ENCODE measurements at places on chromosomes 2 and 18.

DNA sequence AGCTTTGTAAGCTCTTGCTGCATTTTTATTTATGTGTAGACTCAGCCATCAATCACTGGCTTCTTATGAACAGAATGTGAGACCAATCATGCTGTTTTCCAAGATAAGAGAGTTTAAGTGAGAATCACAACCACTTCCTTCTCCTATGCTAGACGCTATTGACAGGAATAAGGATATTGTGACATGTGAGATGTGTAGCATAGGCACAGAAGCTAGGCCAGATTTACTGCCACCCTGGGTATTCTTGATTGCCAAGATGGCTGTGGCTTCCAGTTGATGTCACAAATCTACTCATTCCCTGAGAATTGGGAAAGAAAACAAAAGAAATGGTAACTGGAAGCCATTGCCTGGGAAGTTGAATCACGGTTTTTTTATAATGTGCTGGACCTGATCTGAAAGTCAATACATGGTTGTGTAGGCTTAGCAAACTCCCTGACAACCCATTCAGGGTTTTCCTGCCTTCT is 49.9 kb downstream of the RAB27B start:
- DNase-seq = peak; percentile 43

- DNase-seq = no peak
Measured at GRCh38 chr2:50865235-50865634, 166.7 kb downstream of the NRXN1 start.

DNA sequence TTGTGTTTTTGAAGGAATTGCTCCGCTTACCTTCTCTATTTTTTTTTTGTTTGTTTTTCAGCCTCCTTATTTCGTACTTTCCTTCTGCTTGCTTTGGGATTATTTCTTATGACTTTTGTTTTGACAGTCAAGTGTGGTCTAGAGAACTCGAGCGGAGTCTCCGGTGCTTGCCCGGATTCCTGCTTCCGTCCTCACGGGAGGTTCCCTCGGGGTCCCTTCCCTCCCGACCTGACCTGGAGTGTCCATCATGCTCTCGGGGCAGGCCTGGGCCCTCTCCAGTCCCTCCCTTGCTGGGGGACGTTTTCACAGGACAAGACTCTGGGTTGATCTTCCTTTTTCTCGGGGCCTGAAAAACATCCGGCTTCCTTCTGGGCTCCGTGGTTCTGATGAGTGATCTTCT is 45.9 kb downstream of the CTDP1 start:
- DNase-seq = no peak

DNA sequence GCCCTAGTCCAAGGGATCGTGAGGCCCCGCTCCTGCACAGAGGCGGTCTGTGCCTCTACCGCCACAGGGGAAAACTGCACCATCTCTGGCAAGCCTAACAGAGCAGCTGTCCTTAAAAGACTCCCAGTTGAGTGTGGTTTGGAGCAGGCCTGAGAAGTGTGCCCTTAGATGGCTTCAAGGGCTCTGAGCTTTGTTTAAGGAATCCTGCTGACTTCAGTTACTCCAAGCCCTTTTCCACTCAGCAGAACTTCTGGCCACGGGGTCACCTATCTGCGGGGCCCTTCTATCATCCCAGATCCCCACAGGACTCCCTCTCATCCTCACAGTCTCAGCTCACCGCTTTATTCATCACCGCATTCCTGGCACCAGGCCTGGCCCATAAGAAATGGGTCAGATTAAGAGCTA is 131.5 kb downstream of the CCDC74A start:
- DNase-seq = peak; percentile 33

DNA sequence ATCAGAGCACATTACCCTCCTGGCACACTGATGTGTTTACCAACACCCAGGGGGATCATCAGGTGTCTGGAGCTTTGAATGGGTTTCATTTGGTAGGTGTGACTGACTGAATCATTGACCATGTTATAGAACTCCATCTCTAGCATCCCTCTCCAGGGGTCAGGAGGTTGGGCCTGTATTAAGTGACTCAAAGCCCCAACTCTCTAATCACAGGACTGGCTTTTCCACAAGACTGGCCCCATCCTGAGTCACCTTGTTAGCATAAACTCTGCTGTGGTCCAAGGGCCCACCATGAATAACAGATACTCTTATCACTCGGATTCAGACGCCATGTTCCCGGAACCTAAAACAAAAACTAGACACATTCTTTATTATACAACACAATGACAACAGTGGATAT is 125.9 kb upstream of the NDUFV2 start:
- DNase-seq = no peak

DNA sequence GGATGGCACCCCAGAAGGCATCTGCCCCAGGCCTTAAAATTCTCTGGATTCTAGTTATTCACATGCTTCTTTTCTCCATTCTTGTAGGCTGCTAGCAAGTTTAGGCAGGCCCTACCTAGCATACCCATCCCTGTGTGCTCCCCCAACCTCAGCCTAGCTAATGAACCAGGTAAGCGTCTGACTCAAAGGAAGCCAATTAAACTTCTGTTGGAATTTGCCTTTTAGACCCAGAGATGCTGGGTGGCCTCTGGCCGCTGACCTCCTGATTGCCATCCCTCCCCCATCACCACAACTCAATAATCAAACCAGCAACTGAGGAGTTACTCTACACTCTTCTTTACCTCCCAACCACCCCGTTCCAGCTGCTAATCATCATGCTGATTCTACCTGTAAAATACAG is 19.0 kb upstream of the CEP68 start:
- no peak for DNase-seq

GRCh38 chr2:2466534-2466933 is 135.5 kb upstream of the MYT1L start:
- DNase-seq = no peak

- DNase-seq = peak; percentile 48
Measured at GRCh38 chr2:85390941-85391669, 19.1 kb downstream of the CAPG start.

DNA sequence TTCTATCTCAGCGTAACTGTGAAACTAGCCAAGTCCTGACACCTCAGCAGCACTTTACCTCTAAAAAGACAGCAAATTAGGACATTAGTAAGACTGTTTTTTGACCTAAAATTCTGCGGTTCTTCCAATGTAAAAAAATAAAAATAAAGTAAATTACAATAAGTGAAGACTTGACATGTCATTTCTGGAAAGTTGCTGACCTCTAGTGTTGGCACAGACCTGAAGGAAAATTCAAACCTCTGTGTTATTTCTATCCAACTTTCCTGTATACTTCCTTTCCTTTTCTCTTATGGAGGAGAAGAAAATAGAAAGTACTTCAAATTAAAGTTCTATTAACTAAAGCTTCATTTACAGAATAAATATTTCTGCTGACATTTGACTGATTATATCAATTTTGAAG is 110.6 kb downstream of the TMEM182 start:
- no peak for DNase-seq
